NCI-H2107 (cell line): ENCODE measurements at places on chromosomes 1 and 21.

DNA sequence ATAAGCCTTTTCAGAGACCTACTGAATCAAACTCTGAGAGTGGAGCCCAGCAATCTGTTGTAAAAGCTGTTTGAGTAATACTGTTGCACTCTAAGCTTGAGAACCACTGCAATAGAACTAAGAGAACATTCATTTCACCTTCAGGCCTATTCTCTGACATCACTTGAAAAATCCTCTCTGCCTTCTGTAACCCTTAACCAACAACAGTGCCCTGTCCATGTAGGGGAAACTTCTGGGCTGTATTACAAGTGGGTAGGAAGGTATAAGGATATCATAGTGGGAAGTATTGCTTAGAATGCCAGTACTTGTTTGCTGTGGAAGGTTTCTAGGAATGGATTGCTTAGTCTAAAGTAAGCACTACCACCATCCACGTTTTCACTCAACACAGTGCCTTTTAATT is 42.9 kb downstream of the SH3GLB1 start:
- no peak for DNase-seq

DNA sequence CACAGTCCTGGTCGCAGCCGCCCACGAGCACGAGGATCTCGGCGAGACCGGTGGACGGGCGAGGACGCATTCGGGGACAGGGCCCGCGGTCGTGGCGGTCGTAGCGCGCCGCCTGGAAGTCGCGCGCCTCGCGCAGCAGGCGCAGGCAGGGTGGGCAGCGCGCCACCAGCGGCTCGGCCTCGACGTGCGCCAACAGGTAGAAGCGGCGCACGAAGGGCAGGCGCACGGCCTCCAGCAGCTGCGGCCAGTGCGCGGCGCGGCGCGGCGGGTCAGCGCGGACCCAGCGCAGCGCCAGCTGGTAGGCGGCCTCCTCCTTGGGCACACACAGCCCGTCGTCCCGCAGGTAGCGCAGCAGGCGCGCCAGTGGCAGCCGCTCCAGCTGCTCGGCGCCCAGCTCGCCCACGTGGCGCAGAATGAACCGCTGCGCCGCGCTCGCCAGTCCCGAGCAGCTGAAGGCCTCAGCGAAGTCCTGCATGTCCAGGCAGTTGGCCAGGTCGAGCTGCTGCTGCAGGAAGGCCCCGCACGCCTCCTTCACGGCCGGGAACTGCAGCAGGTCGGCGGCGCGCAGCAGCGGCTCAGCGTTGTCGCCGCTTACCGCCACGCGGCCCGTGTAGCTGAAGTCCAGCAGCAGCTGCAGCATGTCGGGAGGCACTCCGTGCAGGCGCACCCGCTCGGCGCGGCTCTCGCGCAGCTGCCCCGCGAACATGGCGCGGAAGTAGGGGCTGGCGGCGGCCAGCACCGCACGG is 573 bp downstream of the KLHL21 start:
- no peak for DNase-seq

DNA sequence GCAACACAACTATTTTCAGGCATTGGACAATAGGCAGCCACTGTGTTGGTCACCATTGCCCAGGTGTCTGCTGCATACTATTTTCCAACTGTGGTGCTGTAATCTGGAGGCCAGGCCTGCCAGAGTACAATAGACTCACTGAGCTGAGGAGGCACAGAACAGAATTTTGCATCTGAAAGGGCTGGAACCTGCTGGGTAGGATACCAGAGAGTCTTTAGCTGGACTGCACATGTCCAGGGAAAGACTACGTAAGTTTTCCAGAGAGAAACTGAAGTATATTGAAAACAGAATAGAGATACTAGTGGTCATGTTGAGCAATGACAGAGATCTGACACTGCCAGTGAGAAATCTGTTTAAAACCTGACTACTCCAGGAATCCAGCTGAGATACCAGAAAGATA is 200.8 kb downstream of the RASAL2 start:
- no peak for DNase-seq

GRCh38 chr1:84415396-84415795 is 17.1 kb downstream of the DNASE2B start:
- DNase-seq = no peak

DNA sequence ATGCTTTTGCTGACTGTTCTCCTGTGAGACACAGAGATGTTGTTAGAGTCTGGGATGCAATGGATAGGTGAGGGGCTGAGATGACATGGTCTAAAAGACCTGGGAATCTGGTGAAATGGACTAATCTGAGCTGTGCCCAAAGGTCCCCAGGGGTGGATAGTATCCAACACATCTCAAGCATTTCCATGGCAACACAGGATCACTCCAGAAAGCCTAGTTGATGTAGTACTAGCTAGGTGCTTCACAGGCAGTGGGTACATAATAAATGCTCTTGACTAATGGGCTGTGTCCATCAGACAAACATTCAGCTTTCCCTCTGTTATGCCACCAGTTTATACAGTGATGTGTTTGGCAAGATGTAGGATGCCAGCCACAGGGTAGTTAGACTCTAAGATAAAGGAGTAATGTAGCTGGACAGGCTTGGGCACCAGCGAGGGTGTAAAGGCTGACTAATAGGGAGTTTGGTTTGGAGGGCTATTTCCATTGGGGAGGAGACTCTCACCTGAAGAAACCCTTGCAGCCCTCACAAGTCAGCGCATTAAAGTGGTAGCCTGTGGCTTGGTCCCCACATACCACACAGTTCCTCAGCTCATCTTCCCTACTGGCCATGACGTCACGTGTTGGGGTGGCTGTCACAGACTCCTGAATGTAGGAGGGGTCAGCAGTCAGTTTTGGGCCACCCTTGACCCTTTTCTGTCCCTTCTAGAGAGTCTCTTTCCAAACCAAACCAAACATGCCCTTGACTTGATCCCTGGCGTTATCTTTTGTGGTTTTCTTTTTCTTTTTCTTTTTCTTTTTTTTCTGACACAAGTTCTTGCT is 1.8 kb downstream of the NR1I3 start:
- DNase-seq = no peak

DNA sequence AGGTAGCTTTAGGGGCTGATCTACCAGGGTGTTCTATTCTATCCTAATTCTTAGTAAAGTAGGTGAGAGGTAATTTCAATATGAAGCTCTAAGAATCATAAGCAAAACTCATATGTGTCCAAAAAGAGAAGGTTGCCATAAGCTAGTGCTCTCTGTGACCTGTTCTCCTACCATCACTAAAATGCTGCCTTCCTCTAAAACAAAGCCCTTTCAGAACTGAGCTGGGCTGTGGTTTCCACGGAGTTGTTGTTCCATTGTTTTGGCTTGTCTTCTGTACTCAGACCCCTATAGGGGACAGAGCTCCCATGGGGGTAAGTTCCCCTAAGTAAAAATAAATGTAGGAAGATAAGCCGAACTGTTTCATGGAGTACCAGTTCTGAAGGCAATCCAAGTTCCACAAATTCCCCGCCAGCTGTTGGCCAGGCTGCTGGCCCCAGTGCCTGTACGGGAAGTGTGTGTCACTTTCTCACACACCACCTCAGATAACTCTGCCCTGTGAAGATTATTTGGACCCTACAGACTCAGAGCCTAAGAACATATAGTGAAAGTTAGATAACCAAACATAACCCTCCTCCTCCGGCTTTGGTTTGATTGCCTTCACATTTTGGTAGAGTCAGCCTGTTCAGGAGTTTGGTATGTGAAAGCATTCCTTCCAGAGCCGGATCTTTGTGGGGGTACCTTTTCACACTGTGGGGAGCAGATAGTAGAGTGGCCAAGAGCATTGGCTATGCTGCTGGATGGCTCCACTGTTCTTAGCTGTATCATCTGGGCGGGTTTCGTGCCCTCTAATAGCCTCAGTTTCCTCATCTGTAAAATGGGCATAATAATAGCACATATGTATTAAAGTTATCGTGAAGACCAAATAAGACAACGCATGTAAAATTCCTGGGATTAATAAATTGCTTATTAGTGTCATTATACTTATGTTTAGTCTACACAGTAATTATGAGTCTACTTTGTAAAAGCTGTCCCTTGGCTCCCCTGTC is 10.8 kb downstream of the DPT start:
- DNase-seq = no peak
